Parietal lobe (tissue), 2 donors: ENCODE measurements at places on chromosomes 3 and 15. TPM values are rescaled to one million over a fixed set of nuclear protein-coding genes. Genes with fewer than 3 reads are reported as not detected.

Gene MKRN2OS
- total RNA-seq, result not detected

Gene SEMA5B
- 28.5 TPM for total RNA-seq

Gene CHRFAM7A
- total RNA-seq, result 7.8 TPM

Gene PCNP
- 102 TPM for total RNA-seq

Gene TMEM45A
- total RNA-seq, result 1.6 TPM

Gene MUC13
- not detected for total RNA-seq

Gene PLSCR5
- not detected for total RNA-seq

Gene TUBGCP4
- total RNA-seq, result 25.7 TPM

Gene RSL24D1
- 99.8 TPM for total RNA-seq

Gene HOMER2
- 61.7 TPM for total RNA-seq

Gene LINGO1
- total RNA-seq, result 67.9 TPM

Gene FMN1
- total RNA-seq, result 4.7 TPM

Gene GOLGA8Q
- 1.9 TPM for total RNA-seq

Gene PLA2G4F
- total RNA-seq, result not detected

Gene TMCO5A
- not detected for total RNA-seq

Gene THBS1
- total RNA-seq, result 272 TPM

Gene DLL4
- 6.3 TPM for total RNA-seq

Gene U2SURP
- 218 TPM for total RNA-seq

Gene ZNF660
- total RNA-seq, result 28.5 TPM

Gene BSN
- 23.5 TPM for total RNA-seq

Gene PRSS50
- total RNA-seq, result 0.31 TPM

Gene GOLGA6A
- total RNA-seq, result not detected

Gene IL20RB
- total RNA-seq, result 1.3 TPM

Gene LRRC31
- not detected for total RNA-seq

Gene VPS13C
- total RNA-seq, result 245 TPM

Gene MKRN3
- 53.5 TPM for total RNA-seq

Gene SLC9C1
- total RNA-seq, result not detected

Gene CFAP44
- 5.9 TPM for total RNA-seq

Gene CYP1A2
- not detected for total RNA-seq

Gene DENND4A
- 88.0 TPM for total RNA-seq

Gene MAP1A
- 48.2 TPM for total RNA-seq

Gene TLR9
- total RNA-seq, result 0.31 TPM

Gene MESP2
- not detected for total RNA-seq

Gene ASB14
- total RNA-seq, result not detected

Gene CHST13
- total RNA-seq, result not detected

Gene IGF1R
- 122 TPM for total RNA-seq

Gene GP9
- not detected for total RNA-seq

Gene PAQR9
- 1.6 TPM for total RNA-seq
